ENCODE measurements at places on chromosomes 16 and 17. TPM values are rescaled to one million over a fixed set of nuclear protein-coding genes. Genes with fewer than 3 reads are reported as not detected.

The KRT20 gene
- 0.82 TPM for total RNA-seq

The DCXR gene
- 21.8 TPM for total RNA-seq

The NOG gene
- 6.9 TPM for total RNA-seq

The CSH2 gene
- total RNA-seq, result 1.8 TPM

The USP43 gene
- total RNA-seq, result 5.5 TPM

The ZNF668 gene
- total RNA-seq, result 9.3 TPM

The ZNF778 gene
- total RNA-seq, result 18.1 TPM

DNA sequence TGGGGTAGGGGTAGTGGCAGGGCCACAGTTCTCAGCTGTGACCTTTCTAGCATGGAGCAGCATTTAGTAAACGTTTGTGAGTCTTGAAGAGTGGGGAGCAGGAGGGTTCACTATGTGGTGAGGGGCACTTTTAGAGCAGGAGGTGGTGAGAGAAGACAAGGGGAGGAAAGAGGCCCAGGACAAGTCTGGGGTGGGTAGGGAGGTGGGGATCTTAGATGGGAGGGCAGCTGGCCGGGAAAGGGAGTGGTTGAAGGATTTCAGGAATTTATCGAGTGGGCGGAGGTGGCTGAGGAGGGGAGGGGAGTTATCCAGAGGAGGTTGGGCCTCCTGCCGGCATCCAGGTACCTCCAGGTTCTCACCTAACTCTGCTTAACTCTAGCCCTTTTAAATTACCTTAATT is 1.9 kb downstream of the CLEC16A start:
- no peak for DNase-seq

GRCh38 chr17:21395764-21396163 is 19.6 kb downstream of the KCNJ12 start:
- no peak for DNase-seq

DNA sequence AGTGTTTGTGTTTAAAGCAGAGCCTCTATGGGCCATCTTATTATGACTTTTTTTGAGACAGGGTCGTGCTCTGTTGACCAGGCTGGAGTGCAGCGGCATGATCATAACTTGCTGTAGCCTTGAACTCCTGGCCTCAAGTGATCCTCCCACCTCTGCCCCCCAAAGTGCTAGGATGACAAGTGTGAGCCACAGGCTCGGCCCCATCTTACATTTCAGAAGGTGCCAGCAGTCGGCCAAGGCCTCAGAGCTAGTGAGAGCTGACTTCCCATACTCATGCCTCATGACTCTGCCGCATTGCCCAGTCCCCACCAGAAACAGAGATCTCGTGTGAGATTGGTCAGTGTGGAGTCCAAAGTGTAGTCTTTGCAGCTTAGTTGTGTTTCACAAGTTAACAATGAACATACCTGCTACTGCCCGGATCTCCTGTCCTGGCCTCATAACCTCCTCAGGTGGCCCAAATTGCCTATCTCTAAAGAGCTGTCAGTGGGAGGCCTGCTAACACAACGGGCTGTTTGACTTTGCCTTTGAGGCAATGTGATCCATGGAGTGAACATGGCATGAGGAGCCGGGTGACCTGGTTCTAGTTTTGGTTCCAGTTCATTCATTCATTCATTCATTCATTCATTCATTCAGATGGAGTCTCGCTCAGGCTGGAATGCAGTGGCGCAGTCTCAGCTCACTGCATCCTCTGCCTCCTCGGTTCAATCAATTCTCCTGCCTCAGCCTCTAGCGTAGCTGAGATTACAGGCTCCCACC is 13.7 kb downstream of the MINK1 start:
- no peak for DNase-seq

DNA sequence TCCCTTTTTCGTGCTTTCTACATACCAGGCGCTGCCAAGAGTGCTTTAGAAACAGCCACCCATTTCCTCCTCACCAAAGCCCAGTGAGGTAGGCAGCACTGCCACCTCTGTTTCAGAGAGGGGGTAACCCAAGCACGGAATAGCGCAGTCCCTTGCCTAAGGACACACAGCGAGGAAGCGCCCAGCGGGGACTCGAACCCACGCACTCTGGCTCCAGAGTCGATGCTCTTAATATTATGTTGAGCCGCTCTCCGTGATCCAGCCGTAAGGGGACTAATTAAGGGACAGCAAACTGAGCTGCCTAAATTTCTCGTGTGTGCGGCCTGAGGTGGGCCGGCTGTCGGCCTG is 497 bp downstream of the CES1 start:
- DNase-seq, result no peak

- DNase-seq, result no peak
Observed at GRCh38 chr16:88196471-88197400, 186.0 kb upstream of the ZNF469 start.

DNA sequence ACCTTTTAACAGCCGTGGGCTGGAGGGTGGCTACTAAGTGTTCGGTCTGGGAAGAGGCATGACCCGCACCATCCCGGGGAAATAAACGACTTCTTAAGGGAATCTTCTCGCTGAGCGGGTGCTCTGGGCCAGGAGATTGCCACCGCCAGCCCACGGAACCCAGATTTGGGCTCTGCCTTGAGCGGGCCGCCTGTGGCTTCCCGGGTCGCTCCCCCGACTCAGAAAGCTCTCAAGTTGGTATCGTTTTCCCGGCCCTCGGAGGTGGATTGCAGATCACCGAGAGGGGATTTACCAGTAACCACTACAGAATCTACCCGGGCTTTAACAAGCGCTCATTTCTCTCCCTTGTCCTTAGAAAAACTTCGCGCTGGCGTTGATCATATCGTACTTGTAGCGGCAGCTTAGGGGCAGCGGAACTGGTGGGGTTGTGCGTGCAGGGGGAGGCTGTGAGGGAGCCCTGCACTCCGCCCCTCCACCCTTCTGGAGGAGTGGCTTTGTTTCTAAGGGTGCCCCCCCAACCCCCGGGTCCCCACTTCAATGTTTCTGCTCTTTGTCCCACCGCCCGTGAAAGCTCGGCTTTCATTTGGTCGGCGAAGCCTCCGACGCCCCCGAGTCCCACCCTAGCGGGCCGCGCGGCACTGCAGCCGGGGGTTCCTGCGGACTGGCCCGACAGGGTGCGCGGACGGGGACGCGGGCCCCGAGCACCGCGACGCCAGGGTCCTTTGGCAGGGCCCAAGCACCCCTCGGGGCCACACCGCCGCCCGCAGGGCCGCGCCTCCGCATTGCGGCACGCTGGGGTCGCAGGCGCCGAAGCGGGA is 3.6 kb upstream of the CBX4 start:
- DNase-seq, result no peak

- no peak for DNase-seq
Observed at GRCh38 chr17:71237903-71238538, 882.8 kb upstream of the SOX9 start.

DNA sequence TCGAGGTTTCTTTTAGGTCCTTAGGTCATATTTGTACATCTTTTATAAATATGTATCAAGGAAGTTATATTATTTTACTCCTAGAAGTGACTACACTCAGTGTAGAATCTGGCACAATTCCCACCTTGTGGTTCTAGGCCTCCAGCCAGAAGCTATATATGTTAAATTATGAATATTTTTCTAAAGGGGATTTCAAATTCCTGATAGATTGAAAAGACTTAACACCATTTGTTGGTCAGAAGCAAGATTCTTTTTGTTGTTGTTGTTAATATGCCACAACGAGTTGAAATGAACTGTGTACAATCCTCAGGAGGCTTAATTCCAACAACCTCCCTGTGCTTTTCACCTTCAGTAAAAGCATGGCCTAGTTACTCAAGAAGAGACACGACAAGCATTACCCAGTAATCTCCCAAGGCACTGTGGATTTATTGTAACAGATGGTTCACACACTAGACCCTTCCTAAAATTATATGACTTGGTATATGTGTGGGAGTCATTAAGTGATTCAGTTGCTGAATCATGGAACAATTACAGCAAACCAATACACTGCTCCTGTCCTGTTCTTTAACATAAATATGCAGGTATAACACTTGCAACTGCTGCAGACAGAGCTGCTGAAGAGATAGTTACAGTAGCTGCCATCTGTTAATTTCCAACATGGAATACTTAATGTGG is 964.4 kb upstream of the GOT2 start:
- no peak for DNase-seq

- no peak for DNase-seq
Observed at GRCh38 chr16:83912519-83913244, 13.8 kb downstream of the MLYCD start.

DNA sequence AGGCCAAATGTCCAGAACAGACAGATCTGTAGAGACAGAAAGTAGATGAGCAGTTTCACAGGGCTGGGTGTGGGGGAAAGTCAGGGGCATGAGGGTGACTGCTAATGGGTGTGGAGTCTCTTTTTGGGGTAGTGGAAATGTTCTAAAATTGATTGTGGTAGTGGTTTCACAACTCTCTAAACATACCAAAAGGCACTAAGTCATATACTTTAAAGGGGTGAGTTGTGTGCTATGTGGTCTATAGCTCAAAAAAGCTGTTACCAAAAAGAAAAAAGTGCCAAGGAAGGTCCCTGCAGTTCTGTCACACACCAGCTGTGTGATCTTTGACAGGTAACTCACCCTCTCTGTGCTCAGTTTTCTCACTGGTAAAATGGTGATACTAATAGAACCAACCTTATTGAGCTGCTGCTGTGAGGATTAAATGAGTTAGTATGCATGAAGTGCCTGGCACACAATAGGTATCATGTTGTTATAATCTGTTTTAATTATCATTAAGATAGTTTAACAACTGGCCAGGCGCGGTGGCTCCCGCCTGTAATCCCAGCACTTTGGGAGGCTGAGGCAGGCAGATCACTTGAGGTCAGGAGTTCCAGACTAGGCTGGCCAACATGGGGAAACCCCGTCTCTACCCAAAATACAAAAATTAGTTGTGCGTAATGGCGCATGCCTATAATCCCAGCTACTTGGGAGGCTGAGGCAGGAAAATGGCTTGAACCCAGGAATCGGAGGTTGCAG is 10.3 kb downstream of the ITGAX start:
- no peak for DNase-seq

DNA sequence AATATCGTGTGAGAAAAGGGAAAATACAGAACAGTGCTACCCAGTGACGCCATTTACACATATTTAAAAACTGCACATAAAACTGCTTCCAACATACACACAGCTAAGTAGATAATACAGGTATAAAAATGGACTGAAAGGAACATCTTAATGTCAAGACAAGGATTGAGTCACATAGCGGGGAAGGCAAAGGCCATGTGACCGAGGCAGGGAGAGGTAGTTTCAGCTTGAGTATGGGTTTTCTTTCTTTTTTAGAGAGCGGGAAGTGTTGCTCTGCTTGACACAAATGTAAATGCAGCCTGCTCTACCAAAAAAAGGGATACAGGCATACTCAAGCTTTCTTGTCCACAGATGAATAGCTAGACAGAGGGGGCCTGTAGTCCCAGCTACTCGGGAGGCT is 46.5 kb downstream of the SDR42E1 start:
- no peak for DNase-seq

- DNase-seq, result no peak
Observed at GRCh38 chr16:90047714-90048346, 28.6 kb upstream of the DBNDD1 start.

DNA sequence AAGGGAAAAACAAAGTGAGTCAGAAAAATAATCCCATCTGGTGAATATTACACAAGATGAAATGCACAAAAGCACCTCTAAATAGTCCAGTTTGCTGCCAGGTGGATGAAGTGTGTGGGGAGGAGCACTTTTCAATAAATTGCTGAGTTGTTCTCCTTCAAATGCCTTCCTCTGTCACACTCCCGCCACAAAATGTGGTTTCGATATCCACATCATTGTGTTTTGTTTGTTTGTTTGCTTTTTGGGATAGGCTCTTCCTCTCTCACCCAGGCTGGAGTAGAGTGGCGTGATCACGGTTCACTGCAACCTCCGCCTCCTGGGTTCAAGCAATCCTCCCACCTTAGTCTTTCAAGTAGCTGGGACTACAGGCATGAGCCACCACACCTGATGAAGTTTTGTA is 24.6 kb upstream of the SHISA9 start:
- no peak for DNase-seq

DNA sequence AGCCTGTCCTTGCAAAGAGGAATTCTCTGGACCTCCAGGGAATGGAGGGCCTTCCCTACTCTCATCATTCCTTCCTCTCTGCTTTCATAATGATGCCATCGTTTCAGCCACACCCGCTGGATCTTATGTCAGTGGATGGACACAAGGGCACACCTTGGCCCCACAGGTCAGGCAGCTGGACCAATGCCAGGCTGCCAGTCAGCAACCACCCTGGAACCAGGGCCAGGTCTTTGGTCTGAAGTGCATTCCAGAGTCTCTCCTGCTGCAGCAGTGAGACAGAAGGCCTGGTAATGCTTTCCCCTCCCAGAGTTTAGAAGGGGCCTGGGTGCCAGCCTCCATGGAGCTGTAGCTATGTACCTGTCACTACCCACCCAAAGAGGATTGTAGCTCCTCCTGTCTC is 7.4 kb downstream of the C1QL1 start:
- DNase-seq, result no peak

GRCh38 chr16:31141489-31142108 is 6.1 kb upstream of the PRSS8 start:
- DNase-seq, result no peak

DNA sequence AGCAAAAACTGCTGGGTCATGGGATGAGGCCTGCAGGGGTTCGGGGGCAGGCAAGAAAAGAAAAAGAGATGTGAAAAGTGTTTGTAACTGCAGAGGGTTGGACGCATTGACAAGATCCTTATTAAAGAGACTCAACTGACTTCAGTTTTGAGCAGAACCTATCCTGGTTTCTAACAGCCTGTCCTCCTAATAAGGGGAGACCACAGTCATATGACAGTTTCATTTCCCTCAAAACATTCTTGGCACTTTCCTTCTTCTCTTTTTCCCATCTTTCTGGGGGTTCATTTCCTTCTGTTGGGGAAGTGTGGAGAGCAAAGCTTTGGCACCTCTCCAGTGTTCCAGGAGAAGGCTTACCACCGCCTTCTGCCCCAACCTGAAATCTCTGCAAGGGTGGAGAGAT is 118.5 kb downstream of the MAF start:
- DNase-seq, result no peak

- DNase-seq, result no peak
Observed at GRCh38 chr17:17186551-17187505, 19.3 kb downstream of the PLD6 start.

DNA sequence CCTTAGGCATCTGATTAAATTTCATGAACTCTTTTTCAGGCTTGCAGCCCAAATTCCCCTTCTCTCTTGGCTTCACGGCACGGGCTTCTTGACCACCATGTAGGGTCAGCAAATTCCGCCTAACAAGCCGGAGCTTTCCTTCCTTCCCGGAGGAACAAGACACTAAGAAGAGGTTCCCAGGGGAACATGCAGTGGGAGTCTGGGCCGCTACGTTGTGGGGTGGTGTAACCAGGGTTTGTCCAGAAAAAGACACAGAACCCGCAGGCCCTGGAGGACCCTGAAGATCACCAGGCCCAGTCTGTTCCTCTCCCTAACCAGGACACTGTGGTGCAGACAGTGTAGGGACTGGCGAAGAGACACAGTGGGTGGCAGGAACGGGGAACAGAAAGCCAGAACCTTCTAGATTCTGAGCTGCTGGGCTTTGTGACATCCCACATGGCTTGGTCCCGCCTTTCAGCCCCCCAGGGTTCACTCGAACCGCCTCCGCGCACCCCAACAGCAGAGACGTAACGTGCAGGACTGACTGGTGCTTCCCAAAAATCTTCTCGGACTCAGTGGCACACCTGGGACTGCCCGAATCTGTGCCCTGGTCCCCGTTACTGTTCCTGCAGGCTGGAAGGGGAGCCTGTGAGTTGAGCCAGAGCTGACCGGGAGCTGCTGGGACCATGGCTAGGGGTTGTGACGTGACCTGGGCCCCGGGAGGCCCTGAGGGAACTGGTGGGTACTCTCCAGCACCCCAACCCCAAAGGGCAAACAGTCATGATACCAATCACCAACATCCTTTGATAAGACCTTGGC is 55.2 kb downstream of the TBC1D16 start:
- DNase-seq, result no peak

Data from cerebellum (tissue), 4 donors.